ENCODE measurements at places on chromosomes 12 and 14.

GRCh38 chr14:101937926-101938767, 26.2 kb upstream of the DYNC1H1 start:
- no peak for DNase-seq

GRCh38 chr14:42407153-42407552, 800.5 kb downstream of the LRFN5 start:
- DNase-seq: no peak

DNA sequence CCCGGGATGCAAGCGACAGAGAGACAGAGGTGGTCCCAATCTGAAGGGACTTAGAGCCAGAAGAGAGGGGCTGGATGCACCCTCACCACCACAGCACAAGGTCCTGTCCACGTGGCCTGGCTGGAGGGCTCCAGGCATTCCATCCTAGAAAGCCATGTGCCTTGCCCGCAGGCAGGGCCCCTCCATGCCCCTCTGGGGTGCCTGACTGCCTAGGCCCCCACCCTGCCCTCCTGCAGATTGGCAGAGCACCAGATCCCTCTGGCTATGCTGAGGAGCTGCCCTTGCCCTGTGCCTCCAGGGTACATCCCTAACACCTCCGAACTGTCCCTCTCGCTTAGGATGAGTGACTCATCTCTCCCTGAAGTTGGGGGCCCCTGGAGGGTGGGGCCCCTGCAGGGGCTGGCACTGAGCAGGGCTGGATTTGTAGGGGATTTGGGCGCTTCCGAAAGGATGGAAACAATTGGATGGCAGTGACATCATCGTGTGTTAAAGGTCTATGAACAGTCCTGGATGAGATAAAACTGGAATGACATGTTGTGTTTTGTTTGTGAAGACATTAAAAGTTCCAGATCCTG, 50.9 kb downstream of the CHGA start:
- DNase-seq: no peak

GRCh38 chr14:75604979-75605851, 26.8 kb downstream of the FLVCR2 start:
- DNase-seq: no peak

DNA sequence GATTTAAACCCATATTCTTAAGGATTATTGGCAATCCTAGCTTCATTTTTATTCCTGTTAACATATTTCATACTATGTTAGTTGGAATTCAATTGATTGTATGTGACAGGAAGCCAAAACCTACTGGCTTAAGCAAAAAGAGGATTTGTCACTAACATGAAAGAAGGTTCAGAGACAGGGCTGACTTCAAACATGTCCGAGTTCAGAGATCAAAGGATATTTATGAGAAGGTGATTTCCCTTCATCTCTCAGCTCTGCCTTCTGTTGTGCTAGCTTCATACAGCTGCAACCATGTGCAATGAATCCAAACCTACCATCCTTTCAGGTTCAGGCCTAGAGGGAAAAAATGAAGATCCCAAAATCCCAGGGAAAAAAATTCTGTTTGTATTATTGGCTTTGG, 349.7 kb downstream of the ATP23 start:
- DNase-seq: no peak

GRCh38 chr14:33848706-33849454, 102.0 kb downstream of the EGLN3 start:
- DNase-seq: no peak

DNA sequence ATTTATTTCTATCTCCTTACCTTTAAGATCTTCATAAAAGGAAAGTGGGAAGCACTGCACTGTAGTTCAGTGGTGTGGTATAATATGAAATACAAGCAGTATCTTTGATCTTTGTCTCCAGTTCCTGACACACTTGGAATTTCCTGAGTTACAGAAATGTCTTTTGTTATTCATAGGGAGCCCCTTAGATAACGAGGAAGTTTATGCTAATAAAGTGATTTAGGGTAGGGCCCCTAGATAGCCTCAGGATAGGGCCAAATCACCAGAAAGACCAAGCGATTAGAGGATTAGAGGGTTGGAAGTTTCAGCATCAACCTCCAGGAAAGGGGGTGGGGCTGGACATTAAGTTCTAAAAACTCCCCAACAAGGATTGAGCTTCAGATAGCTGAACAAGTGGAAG, 29.9 kb upstream of the DDHD1 start:
- DNase-seq: no peak

DNA sequence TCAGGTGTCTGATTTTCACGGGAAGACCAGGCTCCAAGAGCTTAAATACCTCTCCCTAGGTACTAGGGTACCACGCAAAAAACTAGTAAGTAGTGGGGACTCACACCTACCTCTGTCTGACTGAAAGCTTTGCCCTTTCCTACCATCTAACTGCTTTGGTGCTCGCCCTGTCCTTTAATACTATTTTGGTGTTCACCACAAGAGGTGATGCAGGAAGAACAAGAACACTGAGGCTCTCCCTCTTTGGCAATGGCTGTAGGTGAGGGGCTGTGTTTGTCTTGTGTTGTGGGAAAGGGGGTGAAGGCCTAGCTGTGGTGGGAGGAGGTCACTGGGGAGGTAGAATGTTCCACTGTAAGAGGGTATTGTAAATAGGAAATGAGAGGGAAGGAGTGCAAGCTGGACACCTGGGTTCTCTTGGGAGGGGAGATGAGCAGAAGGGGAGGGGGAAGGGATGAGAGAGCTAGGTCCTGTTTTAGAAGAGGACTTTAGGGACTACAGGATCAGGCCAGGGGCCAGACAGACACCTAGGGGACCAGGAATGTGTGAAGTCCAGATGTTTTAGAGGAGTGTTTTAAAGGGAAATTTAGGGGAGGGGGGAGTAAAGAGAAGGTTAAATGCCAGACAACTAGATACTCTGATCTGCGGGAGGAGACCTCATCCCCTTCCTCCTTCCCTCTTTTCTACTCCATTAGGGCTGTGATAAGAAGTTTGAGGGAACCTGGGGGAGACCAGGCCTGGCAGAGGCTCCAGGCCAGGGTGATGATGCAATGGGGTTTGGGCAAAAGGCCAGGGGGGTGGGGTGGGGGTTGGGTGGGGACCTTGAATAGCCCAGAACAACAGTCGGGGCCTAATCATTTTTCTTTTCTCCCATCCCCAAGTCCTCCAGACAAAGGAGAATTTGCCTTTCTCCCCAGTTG, 2.1 kb downstream of the ITGA5 start:
- peak; percentile 29 for DNase-seq

- peak; percentile 11 for DNase-seq
Observed at GRCh38 chr12:71610031-71610795, 53.4 kb downstream of the ZFC3H1 start.

DNA sequence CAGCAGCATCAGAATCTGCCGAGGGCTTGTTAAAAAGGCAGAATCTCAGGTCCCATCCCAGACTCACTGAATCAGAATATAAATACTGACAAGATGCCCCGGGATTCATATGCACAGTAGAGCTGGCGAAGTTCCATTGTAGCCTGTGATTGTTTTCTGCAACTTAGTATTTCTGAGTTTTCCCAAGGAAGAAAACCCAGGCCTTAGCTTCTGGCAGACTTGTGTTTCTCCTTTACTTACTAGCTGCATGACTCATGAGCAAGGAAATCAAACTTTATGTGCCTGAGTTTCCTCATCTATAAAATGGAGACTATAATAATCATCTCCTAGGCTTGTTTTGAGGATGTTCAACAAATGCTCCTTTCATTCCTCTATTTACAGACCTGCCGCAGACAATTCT, 278.5 kb upstream of the PLEKHG7 start:
- DNase-seq: no peak

- no peak for DNase-seq
Observed at GRCh38 chr12:15778126-15778525, 11.1 kb downstream of the EPS8 start.

DNA sequence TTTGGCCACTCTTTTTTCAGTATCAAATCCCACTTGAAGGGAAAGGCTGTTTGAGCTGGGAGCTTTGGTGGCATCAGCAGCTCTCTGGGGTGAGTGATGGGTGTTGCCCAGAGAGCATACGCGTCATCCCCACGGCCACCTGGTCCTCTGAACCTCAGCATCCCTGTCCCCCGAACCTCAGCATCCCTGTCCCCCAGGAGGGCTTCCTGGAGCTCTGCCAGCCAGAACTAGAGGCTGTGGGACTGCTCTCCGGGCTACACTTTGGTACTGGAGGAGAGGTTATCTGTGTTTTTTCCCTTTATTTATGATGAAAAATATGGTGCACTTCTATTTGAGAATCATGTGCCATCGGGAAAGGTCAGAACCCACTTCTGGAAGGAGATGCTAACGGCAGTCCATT, 131.5 kb upstream of the RTL1 start:
- DNase-seq: no peak

DNA sequence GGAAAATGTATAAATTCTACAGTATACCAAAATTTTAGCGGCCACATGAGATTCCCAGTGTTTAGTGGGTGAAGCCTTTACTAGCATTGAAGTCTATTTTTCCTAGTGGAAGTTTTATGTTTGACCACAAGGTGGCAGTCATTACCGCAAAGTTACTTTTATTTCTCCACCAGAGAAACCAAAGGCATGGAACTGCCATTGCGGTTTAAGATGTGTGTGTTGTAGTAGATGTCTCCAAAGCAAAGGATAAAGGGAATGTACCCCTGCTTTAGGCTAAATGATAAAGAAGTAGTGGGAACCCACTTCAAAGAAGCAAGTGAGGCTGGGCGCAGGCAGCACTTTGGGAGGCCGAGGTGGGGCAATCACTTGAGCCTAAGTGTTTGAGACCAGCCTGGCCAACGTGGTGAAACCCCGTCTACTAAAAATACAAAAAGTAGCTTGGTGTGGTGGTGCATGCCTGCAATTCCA, 140.5 kb downstream of the PRKCH start:
- DNase-seq: no peak

DNA sequence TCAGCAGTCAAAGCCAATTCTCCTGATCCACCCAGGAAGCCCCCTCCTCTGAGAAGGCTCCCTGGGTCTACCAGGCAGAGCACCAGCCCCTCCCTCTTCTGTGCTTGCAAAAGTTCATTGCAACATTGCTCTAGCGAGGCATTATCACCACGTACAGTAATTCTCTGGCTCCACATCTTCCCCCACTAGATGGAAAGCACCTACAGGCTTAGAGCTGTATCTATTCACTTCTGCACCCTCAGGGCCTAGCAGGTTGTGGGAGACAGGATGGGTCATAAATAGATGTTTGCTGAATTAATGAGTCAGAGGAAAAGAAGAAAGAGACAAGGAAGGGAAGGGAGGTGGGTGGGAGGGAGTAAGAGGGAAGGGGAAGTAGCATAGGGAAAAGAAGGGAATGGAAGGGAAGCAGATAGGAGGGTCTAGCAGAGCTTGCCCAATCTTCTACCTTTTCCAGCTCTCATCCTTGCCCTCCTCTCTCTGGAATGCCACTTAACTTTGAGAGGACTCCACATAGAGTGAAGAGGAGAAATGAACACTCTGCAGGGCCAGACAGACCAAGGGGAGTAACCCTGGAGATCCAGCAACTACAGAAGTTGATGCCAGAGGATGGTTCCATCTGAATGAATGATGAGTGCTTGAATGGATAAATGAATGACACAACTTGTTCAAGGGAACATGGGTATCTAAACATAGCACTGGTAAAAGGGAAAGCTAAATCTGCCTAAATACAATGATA, 42.0 kb upstream of the NT5DC3 start:
- DNase-seq: no peak

DNA sequence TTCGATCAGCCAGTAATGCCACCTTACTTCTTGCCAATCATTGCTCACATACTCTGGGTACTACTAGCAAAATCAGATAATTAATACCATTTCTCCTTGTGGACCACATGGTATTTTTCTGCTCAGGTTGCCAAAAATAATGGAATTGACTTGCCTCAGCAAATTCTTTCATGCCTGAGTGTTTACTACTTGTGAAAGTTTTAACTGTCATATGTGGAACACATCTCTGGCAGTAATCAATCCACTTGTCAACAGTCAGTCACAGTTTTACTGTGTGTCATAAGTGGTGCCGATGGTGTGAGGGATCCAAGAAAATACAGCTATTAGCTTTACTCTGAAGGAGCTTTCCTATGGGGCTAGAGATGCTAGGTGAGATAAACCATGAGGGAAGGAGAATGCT, 55.3 kb upstream of the ATF1 start:
- no peak for DNase-seq

DNA sequence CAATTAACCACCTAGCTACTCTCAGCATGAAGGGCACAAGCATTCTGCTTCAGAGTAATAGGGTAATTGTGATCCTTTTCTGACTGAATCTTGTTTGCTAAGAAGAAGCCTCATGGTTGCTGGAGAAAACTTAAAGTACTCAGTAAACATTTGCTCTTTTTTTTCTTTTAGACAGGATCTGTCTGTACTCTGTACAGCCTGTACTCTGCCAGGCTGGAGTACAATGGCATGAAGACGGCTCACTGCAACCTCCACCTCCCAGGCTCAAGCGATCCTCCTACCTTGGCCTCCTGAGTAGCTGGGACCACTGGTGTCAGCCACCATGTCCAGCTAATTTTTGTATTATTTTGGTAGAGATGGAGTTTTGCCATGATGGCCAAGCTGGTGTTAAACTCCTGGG, 12.4 kb downstream of the PPP1R13B start:
- no peak for DNase-seq

GRCh38 chr12:111010061-111010460, 89.7 kb upstream of the MYL2 start:
- no peak for DNase-seq

GRCh38 chr12:117100251-117100650, 1.0 kb upstream of the TESC start:
- DNase-seq: no peak

GRCh38 chr12:12305568-12306300, 38.9 kb upstream of the LRP6 start:
- DNase-seq: no peak

- DNase-seq: no peak
Observed at GRCh38 chr12:40502322-40502721, 189.9 kb upstream of the CNTN1 start.

DNA sequence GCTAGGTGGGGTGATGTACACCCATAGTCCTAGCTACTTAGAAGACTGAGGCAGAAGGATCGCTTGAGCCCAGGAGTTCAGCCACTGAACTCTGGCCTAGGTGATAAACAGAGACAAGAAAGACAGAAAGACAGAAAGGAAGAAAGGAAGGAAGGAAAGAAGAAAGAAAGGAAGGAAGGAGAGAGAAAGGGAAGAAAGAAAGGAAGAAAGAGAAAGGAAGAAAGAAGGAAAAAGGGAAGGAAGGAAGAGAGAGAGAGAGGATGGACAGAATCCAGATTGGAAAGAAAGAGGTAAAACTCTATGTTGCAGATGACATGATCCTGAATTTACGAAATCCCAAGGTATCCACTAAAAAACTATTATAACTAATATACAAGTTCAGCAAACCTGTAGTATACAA, 8.2 kb downstream of the INTS13 start:
- no peak for DNase-seq

- DNase-seq: no peak
Observed at GRCh38 chr12:131860472-131861260, 32.5 kb downstream of the MMP17 start.

GRCh38 chr14:97707603-97708002, 910.4 kb downstream of the VRK1 start:
- DNase-seq: no peak

DNA sequence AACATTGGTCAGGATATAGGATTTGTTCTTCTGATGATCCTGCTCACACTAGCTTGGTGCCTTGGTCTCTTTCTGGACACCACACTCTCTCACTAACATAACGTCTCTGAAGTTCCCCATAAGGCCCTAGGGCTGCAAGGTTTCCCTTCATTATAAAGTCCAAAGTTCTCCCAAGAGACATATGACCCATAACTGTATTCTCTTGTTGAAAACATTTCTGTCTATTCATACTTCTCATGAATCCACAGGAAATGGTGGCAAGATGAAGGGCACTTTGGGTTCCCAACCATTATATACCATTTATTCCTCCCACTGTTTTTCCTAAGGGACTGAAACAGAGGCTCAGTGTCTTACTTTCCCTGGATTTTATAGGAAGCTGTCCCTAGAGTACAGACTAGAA, 37.1 kb upstream of the KITLG start:
- DNase-seq: no peak
